Activated T-cell treated with anti-CD3 and anti-CD28 coated beads for 24 hours (primary cell): ENCODE measurements at places on chromosomes 4 and X.

DNA sequence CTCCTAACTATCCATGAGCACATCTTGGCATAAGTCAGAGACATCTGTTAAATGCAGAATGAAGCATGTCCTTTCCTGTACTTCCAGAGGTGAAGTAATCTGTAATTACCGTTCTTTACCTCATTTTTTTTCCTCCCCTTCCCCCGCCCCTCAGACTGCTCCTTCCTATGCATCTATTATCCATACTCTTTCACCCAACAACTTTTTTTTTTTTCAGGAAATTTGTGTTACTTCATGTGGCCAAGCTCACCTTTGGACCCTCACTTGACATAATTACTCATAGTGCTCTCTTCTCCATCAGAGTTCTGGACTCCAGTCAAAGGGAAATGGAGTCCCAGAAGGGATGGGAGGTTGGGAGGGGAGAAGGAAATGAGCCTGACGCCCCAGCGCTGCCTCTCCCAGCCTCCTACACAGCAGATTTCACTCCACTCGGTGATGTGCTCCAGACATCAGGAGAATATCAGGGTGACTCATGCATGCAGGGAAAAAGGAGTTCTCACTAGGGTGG, 568.8 kb downstream of the STIM2 start:
- no peak for DNase-seq

GRCh38 chrX:43699475-43699874, 43.4 kb downstream of the MAOA start:
- no peak for DNase-seq

- DNase-seq, result no peak
Measured at GRCh38 chr4:185344743-185345538, 50.8 kb downstream of the LRP2BP start.

GRCh38 chr4:125198916-125199315, 115.8 kb upstream of the FAT4 start:
- no peak for DNase-seq

DNA sequence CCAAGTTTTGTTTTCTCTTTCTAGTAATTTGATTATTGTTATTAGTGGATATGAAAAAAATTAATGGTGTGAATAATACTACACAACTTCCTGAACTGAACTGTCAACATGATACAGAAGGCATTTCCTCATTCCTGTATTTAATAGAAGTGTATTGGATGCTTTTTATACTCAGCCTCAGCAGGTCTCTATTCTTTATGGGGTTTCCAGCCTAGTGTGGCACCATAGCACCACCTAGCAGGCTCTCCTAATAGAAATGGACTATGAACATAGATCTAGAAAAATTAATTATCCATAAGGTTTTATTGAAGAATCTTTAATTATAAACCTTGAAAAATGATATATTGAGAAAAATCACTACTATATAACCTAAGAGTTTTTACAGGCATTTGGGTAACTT, 52.4 kb downstream of the GLRB start:
- no peak for DNase-seq

- DNase-seq, result no peak
Measured at GRCh38 chr4:102614801-102615200, 113.6 kb downstream of the NFKB1 start.

DNA sequence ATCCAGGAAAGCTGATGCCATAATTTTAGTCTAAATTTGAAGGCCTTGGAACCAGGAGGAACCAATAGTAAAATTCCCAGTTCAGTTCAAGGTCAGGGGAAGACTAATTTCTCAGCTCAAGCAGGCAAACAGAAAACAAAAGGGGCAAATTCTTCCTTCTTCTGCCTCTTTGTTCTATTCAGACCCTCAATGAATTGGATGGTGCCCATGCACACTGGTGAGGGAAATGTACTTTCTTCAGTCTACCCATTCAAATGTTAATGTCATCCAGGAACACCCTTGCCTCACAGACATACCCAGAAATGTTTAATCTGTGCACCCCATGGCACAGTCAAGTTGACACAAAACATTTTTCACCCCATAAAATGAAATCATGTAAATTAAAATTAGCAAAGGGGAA, 1851.2 kb upstream of the ADGRL3 start:
- DNase-seq, result no peak

- DNase-seq, result no peak
Measured at GRCh38 chr4:74796631-74797030, 2.3 kb upstream of the BTC start.

DNA sequence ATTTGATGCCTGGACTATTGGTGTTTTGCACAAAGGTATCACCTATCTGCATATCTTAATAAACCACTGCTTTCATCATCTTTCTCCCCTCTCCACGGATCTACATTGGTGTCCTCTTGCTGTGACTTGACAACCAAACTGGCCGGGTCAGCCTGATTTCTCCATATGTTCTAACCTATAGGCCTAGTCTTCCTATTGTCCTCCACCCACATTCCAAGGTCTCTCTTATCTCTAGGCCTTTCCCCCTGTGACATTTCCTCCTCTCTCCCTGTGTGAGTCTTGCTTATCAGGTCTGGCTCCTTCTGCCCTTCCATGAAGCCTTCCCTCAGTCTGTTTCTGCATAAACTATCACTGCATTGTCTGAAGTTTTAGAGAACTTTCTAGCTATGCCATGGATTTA, 33.7 kb downstream of the ARHGAP24 start:
- no peak for DNase-seq

DNA sequence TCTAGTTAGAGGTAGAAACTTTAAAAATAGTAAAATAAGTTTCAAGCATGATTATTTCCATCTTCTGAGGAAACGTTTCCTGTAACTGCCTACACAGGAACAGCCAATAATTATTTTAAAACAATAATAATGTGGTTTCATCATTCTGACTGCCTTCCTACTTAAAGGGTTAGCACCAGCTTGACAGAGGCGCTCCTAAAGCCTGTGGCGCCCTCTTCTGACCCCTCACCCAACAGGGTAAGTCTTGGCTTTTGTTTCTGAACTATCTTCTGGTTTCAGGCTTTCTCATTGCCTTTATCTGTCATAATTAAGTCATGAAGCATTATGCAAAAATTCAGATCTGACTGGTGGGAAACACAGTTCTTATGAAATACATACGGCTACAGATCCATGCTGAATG, 96.7 kb downstream of the ITM2A start:
- peak; percentile 54 for DNase-seq

GRCh38 chrX:16125520-16126149, 2.3 kb downstream of the GRPR start:
- no peak for DNase-seq

- DNase-seq, result no peak
Measured at GRCh38 chr4:136329042-136329662, 1203.1 kb downstream of the PCDH18 start.

- DNase-seq, result no peak
Measured at GRCh38 chrX:126982158-126982557, 162.6 kb downstream of the PRR32 start.

DNA sequence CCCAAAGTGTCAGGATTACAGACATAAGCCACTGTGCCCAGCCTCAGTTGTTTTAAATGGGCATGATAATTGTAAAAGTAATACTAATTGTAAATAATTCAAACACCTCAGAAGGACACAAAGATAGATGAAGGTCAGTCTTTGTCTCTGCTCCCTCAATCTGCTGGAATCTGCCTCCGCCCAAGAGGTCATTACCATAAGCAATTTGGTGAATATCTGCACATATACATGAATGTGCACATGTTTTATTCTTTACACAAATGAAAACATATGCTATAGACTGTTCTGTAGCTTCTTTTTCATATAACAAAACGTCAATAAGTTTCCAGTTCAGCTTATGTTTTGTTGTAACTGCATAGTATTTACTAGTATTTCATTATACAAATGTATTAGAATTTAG, 7.0 kb downstream of the STBD1 start:
- DNase-seq, result no peak

- no peak for DNase-seq
Measured at GRCh38 chrX:148466292-148466691, 34.1 kb upstream of the AFF2 start.

- peak; percentile 8 for DNase-seq
Measured at GRCh38 chrX:16445166-16445752, 204.7 kb upstream of the S100G start.

DNA sequence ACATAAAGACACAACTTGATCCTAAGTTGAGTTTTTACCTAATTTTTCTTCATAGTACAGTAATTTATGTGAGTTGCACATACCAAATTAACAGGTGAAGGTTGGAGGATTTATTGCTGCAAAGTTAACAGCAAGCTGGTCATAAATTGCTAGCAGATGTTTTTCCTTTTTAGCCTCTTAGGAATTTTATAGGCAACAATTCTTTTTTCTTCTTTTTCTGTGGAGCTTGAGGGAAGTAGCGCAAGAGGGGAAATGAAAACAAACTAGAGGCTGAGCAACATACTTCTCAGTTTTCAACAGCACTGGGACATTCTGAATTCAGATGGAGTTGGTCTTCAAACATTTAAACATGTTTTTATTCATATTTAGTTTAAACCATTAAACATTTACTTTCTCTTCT, 63.7 kb upstream of the TLR2 start:
- no peak for DNase-seq

- DNase-seq, result no peak
Measured at GRCh38 chrX:32532262-32532661, 679.1 kb downstream of the DMD start.

DNA sequence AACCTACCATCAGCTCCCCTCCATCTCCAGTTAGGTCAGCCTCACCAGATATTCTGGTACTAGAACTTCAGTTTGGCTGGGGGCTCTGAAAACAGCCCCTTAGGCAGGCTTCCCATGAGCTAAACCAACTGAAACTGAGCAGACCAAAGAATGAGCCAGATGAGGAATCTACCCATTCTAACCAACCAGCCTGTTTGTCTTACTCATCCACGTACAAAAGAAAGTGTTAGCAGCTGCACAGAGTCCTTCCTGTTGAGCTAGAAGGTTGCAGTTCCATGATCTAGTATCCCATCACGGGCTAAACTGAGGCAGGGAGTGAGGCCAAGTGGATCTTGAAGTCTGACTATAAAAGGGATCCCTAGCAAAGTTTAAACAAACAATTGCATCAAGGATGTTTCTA, 17.5 kb downstream of the MAGEA9B start:
- DNase-seq, result no peak

GRCh38 chr4:77100234-77100633, 24.4 kb upstream of the CCNI start:
- DNase-seq, result no peak

DNA sequence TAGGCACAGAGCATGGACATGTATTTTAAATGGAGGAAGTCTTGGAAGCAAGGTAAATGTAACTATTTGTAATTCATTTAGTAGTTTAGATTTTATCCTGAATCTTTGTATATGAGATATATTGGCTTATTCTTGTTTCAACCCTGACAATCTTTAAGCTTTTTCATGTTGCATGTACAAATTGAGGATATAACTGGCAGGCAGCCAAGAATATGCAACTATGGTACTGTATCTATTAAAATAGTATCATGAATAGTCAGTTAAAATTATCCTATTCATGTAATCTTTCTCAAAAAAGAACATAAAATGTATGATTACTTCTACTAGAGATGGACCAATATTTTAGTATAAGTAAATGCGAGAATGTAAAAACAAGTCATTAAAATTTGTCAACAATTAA, 1141.5 kb downstream of the PCDH18 start:
- no peak for DNase-seq

GRCh38 chrX:40006106-40007017, 91.4 kb downstream of the BCOR start:
- DNase-seq, result no peak

- peak; percentile 44 for DNase-seq
Measured at GRCh38 chrX:131816551-131817136, 206.5 kb upstream of the STK26 start.

DNA sequence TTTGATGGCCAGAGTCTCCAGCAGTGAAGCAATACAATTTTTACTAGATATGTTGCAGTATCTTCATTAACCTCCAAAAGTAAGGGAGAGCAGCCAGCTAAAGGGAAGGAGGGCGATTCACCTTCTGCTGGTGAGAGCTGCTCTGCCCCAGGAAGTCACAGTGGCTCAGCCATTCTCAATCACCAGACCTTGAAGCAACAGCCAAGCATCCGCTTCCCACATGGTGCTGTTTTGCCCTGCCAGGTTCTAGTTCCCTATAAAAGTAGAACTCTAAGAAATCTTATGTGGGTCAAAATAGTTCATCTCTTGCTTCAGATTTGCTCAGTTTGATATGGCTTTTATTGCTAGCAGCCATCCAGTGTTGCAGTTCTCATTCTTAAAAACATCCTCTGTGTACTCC, 166.8 kb downstream of the STIM2 start:
- no peak for DNase-seq
